H7 (cell line): ENCODE measurements at places on chromosomes 2 and 18. TPM values are rescaled to one million over a fixed set of nuclear protein-coding genes. Genes with fewer than 3 reads are reported as not detected.

ATP8B1 gene
- total RNA-seq = 1.4 and 2.4 TPM in 2 replicates

PID1 gene
- total RNA-seq = 0.45 and 1.5 TPM in 2 replicates

GPR35 gene
- 0.07 TPM in 1 of 2 replicates, not detected in the other for total RNA-seq

GALNT13 gene
- total RNA-seq = 7.1 and 8.7 TPM in 2 replicates

THSD7B gene
- 0.22 and 0.28 TPM in 2 replicates for total RNA-seq

CFAP65 gene
- 0.11 TPM in 1 of 2 replicates, not detected in the other for total RNA-seq

GAREM1 gene
- total RNA-seq = 4.9 and 6.5 TPM in 2 replicates
